ENCODE measurements at places on chromosomes 6 and 20.

DNA sequence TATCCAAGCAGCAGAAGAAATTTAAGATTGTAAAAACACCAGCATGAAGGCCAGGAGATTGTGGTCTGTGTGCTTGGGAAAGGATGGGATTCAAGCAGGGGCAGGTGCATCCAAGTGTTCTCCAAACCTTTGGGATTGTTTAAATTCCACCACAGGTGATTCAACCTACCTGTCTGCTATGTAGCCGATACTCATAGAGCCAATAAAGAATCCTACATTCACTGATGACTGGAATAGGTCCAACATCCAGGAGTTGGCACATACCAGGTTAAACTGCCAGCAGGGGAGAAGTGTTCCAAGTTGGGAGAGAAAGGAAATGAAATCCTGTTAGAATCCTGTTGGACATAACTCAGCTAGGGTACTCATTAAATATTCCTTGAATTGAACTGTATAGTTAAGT is 2.2 kb downstream of the SLC22A2 start:
- DNase-seq: no peak

- DNase-seq: no peak
Observed at GRCh38 chr6:150333585-150333941, 35.2 kb upstream of the IYD start.

DNA sequence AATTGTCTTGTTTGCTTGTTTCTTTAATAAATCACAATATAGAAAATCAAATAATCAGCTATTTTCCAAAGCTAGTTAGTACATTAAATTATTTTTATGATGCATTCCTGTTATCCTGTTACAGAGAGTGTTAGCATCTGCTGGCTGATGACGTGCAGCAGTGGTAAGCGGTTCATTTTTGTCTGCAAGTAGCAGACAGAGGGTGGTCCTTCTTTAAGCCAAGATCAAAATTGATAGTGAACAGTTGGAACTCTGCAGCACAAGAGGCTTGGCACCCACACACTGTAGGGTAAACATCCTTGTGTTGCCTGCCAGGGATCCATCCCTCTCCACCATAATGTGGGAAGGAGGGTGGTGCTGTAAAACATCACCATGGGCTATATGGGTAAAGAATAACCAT is 158.3 kb downstream of the FRK start:
- DNase-seq: no peak

GRCh38 chr6:33082702-33083101 is 6.9 kb downstream of the HLA-DPB1 start:
- no peak for DNase-seq

DNA sequence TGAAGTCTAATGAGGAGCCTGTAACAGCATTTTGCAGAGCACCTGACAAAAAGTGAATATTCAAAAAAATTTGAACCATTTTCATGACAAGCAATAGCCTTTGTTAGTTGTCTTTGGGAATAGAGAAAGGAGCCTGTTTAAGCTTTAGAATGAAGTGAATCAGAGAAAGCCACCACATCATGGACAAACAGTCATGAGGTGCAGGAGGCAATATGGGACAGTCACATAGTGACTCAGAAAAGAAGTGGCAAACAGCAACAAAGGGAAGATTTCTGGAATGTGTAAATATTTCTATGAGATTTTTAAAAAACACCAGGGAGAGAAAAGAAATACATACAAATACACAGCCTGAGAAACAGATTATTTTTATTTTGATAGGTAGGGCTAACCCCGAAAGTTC is 6.6 kb downstream of the KLHL31 start:
- no peak for DNase-seq

- no peak for DNase-seq
Observed at GRCh38 chr20:57545927-57546662, 14.8 kb upstream of the PCK1 start.

DNA sequence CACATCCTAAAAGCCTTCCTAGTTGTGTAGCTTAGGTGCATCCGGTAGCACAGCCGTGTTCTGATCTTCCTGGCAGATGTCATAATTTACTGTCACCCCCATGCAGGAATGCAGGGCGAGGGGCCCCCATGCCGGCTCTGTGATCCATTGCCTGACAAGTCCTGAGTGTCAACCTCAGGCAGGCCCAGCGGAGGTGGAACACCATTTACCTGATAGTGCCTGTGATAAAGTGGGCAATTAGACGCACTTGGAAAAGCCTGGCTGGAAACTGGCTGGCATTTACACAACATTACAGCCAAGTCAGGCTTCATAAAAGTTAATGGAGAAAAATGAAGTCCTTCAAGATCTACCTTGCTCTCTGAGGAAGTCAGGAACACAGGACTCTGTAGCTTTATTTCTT is 521.4 kb upstream of the JAG1 start:
- DNase-seq: no peak

DNA sequence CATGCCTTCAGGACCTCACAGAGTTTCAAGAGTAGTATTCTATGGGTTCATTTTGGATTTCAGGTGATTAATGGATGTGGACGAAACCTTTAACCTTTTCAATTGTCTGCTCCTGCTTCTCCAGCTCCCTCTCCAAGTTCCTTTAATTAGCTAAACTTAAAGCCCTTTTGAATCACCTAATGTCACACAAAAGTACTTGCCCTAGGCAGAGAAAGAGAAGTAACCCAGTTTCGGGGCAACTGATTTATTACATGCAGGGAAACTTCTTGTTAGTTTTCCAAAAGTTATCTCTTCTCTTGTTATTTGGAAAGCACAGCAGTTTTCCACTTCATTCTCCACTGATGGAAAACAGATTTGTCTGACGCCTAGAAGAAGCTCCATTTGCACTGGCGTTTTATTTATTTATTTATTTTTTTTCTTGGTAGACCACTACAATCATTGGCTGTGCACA is 407.7 kb upstream of the JARID2 start:
- DNase-seq: no peak

GRCh38 chr20:18851629-18852028 is 38.0 kb downstream of the SCP2D1 start:
- DNase-seq: no peak

- DNase-seq: no peak
Observed at GRCh38 chr6:28922004-28922820, 1.6 kb downstream of the TRIM27 start.

GRCh38 chr20:1804554-1804956 is 90.7 kb upstream of the SIRPA start:
- DNase-seq: no peak

DNA sequence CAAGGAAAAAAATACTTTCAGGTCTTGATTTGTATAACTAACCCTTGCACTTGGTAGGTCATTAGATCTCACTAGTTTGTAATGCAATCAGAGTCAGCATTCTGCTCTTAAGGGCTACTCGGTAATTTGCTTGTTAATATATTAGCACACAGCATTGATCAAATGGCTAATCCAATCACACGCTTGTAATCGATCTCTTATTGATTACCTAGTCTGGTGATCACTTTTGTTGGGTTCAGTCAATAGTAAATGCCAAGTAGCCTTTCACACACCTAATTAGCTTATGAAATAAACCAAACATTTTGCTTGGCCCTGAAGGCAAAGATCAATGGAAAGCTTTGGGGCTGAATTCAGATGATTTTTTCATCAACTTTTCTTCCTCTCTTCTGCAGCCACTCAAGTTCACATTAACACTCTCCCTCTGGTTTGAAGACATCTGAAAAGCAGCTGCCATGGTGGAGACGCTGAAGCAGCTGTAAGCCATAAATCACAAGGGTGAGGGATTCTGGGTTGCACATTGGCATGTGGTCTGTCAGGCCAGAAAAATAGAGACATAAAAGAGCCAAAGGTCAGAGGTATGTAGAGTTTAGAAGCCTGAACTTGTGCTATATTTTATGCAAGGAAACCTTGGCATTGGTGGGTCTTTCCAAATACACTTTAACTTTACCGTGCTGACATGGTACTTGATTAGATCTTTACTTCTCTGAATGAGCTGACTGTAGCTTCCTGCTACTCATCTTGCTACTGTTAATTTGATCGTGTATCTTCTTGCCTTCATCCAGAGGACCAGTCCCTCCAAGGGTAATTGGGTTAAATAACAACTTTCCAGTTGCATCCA is 234.4 kb downstream of the SIM1 start:
- DNase-seq: no peak

- DNase-seq: no peak
Observed at GRCh38 chr20:23136893-23137745, 51.0 kb upstream of the CD93 start.

GRCh38 chr6:122077603-122078002 is 321.8 kb upstream of the HSF2 start:
- no peak for DNase-seq

- DNase-seq: no peak
Observed at GRCh38 chr6:151413372-151414145, 22.2 kb upstream of the ZBTB2 start.

DNA sequence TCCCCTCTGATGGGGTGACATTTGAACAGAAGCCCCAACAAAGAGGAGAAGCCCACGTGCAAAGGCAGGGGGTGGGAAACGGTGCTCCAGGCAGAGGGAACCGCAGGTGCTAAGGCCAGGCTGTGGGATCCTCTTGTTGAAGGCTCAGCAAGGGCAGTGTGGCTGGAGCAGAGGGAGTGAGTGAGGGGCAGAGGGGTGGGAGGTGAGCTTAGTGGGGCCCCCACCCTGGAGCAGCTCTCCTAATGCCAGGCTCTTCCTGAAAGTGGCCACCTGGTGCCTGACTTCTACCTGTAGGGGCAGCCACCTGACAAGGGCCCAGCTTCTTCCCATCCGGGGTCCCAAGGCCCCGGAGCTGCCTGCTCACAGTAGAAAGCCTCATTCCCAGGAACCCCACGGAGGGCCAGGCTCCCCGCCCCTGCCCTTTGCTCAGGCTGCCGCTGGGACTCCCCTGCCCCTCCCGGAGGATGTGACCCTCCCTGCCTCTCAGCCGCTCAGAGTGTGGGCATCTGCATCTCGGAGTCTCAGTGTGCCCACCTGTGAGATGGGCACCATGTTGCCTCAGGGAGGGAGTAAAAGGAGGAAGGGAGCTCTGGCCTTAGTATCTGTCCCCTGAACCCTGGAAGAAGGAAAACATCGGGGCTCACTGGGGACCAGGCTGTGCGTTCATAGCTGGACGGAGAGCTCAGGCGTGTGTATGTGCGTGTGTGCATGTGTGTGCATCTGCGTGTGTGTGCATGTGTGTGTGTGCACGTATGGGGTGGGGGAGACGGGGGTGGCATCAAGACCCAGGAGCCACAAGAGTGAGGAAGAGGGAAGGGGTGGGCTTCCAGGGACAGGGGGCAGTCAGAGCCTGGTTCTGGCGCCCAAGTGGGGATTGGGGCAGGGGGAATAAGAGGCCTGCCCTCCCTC is 119.4 kb downstream of the CEBPB start:
- no peak for DNase-seq

DNA sequence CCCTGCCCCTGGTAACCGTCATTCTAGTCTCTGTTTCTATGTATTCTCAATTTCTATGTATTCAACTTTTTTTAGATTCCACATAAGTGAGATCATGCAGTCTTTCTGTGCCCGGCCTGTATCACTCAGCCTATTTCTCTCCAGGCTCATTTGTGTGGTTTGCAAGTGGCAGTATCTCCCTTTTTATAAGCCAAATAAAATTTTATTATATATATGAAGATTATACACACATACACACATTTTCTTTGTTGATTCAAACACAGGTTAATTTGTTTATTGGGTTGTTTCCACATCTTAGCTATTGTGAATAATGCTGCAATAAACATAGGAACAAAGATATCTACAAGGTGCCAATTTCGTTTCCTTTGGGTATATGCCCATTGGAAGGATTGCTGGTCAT is 571.7 kb downstream of the DHX35 start:
- no peak for DNase-seq

DNA sequence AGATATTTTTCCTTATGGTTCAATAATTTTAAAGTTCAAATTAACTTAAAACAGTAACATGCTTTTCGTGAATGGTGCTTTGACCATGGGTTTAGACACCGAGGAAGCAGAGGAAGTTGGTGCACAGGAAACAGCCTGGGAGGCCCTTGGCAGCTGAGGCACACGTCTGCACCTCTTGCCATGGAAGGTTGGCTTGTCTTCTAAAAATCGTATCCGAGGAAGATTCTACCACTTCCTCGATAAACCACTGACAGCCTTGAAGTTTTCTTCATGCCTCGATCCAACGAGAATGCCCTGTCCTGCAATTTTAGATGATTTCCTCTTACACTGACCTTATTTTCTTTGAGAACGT is 12.2 kb downstream of the DLL1 start:
- DNase-seq: no peak

DNA sequence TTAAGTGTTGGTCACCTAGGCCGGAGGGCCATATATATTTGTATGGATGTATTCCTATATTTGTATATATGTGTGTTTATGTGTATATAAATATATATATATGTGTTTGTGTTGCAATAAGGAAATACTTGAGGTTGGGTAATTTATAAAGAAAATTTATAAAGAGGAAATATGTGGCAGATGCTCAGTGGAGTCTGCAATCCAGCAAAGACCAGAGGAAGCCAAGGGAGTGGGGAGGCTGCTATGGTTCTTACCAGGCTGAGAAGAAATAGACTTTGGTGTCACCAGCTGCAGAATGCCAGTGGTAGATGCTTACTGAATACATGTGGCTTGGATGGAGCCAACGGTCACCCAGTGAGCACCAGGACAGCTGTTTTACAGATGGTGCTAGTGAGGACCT is 97.4 kb upstream of the ELOVL5 start:
- no peak for DNase-seq
